ENCODE measurements at places on chromosomes 16 and 17.

- no peak for DNase-seq
Measured at GRCh38 chr17:2151358-2152033, 96.6 kb downstream of the HIC1 start.

- DNase-seq, result no peak
Measured at GRCh38 chr17:17111401-17112393, 69.4 kb downstream of the MPRIP start.

DNA sequence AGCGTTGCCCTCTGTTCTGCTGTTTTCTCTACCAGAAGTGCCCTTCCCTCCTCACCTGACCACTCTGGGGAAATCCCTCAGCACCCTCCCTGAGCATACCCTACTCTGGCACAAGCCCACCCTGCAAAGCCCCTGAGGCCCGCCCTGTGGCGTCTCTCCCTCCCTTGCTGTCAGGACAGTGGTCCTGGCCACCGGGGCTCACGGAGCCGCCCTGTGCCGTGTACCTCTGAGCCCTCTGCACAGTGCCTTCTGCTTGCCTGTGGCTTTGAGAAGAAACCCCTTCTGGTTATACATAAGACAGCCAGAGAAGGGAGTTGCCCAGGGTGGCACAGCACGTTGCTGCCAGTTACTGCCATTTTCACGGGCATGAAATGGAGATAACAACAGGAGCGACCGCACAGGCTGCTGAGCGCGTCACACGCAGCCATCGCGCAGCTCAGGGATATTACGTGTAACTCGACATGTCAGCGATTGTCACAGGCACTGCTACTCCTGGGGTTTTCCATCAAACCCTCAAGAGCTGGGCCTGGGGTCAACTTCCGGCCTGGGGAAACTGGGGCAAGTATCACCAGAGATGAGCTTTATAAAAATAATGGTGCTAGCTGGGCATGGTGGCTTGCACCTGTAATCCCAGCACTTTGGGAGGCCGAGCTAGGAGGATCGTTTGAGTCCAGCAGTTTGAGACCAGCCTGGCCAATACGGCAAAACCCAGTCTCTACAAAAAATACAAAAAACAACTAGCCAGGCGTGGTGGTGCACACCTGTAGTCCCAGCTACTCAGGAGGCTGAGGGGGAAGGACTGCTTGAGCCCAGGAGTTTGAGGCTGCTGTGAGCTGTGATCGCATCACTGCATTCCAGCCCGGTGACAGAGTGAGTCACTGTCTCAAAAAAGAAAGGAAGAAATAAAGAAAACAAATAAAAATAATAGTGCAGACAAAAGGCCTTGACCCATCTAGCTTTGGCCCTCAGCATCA lies 14.8 kb downstream of the SCGB1C2 start:
- DNase-seq, result no peak

- peak; percentile 81 for DNase-seq
Measured at GRCh38 chr16:12819126-12820117, 15.7 kb upstream of the CPPED1 start.

- DNase-seq, result no peak
Measured at GRCh38 chr17:49146620-49147306, 14.2 kb downstream of the B4GALNT2 start.

DNA sequence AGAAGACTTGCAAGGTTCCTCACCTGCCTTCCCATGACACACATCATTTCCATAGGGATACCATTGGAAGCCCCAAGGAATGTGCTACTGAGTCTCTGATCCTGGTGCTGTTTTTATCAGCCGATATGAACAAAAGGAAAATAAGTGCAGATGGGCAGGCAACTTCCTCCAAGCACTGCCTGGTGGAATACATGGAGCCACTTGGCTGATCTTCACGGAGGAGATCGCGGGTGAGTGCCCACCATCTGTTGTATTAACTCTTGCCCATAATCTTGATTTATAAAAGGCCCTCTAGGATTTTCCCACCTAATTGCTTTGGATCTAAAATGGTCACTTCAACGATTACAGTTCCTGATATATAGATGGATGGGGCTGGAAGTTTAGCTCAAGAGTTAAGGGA lies 24.7 kb upstream of the CDRT15 start:
- DNase-seq, result no peak

DNA sequence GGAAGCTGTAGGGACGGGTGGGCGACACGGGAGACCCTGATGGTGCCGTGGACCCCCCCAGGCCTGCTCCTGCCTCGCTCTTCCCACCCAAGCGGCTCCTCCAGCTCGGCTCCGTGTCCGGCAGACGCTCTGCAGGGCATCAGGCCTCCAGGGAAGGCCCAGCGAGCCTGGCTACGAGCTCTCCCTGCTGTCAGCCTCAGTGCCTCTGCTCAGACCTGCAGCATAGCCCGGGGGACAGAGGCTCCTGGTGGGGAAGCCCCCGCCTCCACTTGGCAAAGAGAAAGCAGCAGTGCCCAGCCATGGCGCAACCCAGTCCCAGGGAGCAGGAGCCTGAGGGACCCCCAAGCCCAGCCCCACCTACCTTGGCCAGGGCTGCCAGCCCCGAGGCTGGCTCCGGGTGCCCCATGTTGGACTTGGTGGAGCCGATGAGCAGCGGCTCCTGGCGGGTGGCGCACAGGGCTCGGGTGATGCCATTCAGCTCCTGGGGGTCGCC lies 5.9 kb downstream of the FASN start:
- no peak for DNase-seq

GRCh38 chr16:2956579-2956956 lies 7.5 kb upstream of the KREMEN2 start:
- DNase-seq, result no peak

- DNase-seq, result no peak
Measured at GRCh38 chr17:80794281-80795089, 197.2 kb upstream of the CHMP6 start.

Measured in OCI-LY7 (cell line).